Activated T-helper 9 cell treated with anti-CD3 and anti-CD28 coated beads, Interleukin-2, amount 50 U/mL, for 16 hours (primary cell): ENCODE measurements at places on chromosomes 16 and 17.
A peak's percentile ranks its signal among the peaks of the same experiment; 100 is the strongest.

DNA sequence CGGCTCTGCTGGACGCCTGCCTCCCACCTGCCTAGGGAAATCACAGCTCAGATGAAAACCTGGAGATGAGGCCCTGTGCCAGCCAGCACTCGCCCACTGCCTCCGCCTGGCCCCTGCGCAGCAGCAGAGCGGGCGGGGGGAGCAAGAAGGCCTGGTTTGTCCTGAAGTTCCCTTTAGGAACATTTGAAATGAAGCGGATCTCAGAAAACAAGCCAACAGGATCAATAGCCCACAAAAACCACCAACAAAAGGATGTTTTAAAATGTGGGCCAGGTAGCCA is 48.0 kb downstream of the RBFOX3 start:
- no peak for DNase-seq

DNA sequence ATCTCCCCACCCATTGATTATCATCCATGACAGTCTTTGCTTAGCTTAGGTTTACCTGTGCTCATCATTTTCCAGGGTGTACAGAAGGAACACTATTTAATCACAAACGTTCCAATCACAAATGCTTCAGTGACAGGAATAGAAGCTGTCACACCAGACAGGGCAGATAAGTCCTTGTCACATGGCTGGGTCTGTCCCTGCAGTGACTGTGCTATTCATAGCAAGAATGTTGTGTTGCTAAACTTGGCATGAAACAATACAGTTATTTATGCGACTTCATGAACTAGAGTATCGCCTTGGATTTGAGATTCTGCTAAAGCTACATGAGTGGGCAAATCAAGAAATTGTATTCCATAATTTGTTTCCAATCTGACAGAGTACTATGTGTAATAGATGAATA is 108.4 kb downstream of the CDH13 start:
- DNase-seq, result no peak

GRCh38 chr17:76519048-76519966 is 18.1 kb upstream of the RHBDF2 start:
- DNase-seq, result no peak

GRCh38 chr16:11473728-11474127 is 113.0 kb downstream of the LITAF start:
- no peak for DNase-seq

DNA sequence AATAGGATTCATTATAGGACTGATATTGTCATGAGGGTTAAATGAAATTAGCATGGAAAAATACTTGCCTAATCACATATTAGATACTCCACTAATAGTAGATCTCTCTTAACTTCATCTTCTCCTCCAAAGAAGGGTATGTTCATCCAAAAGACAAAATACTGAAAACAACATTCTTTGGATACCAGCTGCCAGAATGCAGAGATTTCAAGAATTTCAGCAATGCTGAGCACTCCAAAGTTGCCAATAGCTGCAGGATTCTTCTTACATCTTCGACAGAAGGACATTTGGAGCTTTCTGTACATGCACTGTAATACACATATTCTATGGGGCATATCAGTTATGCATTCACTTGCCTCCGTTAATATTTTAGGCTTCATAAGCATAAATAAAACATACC is 436.5 kb downstream of the HAPSTR1 start:
- DNase-seq, result no peak

DNA sequence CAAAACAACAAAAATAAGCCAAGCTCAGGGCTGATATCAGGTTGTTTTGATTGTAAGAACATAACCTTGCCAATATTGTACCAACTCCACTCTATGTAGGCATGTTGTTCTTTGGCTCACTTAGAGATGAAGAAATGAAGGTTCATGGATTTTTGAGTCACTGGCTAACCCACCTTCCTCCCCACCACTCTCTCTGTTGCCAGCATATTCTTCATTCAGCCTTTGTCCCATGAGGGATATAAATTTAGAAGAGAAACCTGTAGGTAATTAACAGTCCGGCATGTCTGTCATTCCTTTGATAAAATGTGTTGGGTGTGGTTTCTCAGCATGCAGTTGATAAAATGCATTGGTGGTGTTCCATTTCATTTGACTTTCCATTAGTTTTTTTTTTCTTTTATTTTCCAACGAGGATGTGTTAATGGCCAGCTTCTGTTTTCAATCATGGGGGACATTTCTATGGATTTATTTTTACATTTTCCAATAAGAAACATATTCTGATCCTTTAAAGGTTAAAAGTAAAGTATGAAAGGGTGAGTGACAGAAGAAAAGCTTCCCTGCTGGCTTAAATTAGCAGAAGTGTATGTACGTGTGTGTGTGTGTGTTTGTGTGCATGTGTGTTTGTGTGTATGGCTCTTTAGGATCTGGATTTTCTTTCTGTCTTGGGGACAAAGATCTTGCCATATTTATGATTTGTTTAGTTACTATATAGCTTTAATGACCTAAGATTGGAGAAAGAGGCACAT is 166.2 kb upstream of the KCNJ16 start:
- no peak for DNase-seq

DNA sequence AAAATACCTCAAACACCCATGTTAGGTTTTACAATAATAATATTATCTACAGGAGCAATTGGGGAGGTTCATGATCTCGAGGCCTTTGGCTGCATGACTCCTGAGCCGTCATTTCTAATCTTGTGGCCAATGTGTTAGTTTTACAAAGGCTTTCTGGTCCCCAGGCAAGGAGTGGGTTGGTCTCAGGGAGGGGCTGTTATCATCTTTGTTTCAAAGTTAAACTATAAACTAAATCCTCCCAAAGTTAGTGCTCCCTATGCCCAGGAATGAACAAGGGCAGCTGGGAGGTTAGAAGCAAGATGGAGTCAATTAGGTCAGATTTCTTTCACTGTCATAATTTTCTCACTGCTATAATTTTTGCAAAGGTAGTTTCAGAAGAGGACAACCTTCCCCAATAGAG is 9.1 kb upstream of the CCL5 start:
- DNase-seq, result no peak

GRCh38 chr17:48543854-48544348 is 1.0 kb downstream of the HOXB2 start:
- no peak for DNase-seq

DNA sequence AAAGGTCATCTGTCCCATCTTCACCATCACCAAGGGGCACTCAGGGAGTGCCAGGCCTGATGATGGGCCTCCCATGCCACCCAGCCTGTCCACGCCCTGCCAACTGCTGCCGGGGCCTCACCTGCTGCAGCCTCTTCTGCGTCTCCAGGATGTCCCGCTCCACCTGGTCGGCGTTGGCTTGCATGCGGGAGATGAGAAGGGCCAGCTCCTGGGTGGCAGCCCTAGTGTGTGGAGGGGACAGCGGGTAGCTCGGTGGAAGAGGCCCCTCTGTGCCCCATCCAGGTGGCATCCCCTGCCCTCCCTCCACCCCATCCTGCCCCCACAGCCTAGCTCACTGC is 3.2 kb downstream of the EVPL start:
- no peak for DNase-seq

- no peak for DNase-seq
Measured at GRCh38 chr17:47801176-47801765, 20.3 kb downstream of the OSBPL7 start.

GRCh38 chr16:17836868-17837602 is 366.3 kb upstream of the XYLT1 start:
- no peak for DNase-seq

GRCh38 chr17:17934806-17935205 is 37.4 kb downstream of the TOM1L2 start:
- DNase-seq, result no peak

DNA sequence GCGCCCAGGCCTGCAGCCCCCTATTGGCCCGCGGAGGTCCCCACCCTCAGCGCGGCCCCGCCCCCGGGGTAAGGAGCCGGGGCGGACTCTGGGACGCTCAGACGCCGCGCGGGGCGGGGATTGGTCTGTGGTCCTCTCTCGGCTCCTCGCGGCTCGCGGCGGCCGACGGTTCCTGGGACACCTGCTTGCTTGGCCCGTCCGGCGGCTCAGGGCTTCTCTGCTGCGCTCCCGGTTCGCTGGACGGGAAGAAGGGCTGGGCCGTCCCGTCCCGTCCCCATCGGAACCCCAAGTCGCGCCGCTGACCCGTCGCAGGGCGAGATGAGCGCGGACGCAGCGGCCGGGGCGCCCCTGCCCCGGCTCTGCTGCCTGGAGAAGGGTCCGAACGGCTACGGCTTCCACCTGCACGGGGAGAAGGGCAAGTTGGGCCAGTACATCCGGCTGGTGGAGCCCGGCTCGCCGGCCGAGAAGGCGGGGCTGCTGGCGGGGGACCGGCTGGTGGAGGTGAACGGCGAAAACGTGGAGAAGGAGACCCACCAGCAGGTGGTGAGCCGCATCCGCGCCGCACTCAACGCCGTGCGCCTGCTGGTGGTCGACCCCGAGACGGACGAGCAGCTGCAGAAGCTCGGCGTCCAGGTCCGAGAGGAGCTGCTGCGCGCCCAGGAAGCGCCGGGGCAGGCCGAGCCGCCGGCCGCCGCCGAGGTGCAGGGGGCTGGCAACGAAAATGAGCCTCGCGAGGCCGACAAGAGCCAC is at the start of gene NHERF1:
Gene NHERF1, plus strand, starts transcription at position 100 of the 750 bp plus-strand sequence. Its CDS starts 219 bp downstream, at position 319.
- peak; percentile 94 for DNase-seq

GRCh38 chr16:84574191-84574590 is 43.7 kb downstream of the COTL1 start:
- no peak for DNase-seq

DNA sequence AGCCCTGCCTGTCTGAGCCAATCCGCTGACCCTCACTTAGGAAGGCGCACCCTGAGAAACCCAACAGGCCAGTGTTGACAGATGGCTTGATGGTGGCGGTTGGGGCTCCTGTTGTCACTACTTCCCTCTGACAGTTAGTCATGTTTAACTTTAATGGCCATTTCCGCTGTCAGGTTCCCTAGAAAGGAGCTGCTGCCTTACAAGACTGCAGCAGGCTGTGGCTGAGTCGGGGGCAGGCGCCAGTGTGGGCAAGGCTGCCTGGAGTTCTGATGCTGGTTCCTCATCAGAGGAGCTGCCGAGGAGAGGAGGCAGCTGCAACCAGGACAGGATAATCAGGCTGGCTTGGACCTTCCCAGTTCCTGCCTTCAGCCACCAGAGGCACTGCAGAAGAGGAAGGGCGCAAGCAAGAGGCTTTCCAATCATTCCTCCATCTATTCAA is 223.2 kb upstream of the DYNLRB2 start:
- no peak for DNase-seq

- DNase-seq, result no peak
Measured at GRCh38 chr17:74892974-74893911, at the start of gene FADS6. TSS of gene FADS6 (minus strand) at chr17:74893633. CDS start at chr17:74893595, 38 bp downstream.

- no peak for DNase-seq
Measured at GRCh38 chr16:6193718-6194117, 1096.1 kb upstream of the EEF2KMT start.

- no peak for DNase-seq
Measured at GRCh38 chr17:42010898-42011516, 6.2 kb downstream of the DNAJC7 start.

DNA sequence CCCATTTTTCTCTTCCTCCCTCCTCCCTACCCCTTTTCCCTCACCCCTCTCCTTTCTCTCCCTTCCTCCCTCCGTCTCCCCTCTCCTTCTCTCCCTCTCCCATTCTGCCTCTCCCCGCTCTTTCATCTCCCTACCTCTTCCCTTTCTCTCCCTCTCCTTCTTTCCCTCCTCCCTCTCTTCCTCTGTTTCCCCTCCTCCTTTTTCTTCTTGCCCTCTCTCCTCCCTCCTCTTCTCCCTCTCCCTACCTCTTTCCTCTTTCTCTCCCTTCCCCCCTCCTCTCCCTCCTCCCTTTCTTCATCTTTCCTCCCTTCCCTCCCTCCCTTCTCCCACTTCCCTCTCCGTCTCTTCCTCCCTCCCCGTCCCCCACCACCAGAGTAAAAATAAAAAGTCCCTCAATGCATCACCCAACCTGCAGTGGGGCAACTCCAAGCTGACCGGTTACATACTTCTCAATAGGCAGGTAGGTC is 10.4 kb downstream of the CHD9NB start:
- no peak for DNase-seq

- DNase-seq, result no peak
Measured at GRCh38 chr16:85402910-85403692, 210.0 kb upstream of the GSE1 start.

DNA sequence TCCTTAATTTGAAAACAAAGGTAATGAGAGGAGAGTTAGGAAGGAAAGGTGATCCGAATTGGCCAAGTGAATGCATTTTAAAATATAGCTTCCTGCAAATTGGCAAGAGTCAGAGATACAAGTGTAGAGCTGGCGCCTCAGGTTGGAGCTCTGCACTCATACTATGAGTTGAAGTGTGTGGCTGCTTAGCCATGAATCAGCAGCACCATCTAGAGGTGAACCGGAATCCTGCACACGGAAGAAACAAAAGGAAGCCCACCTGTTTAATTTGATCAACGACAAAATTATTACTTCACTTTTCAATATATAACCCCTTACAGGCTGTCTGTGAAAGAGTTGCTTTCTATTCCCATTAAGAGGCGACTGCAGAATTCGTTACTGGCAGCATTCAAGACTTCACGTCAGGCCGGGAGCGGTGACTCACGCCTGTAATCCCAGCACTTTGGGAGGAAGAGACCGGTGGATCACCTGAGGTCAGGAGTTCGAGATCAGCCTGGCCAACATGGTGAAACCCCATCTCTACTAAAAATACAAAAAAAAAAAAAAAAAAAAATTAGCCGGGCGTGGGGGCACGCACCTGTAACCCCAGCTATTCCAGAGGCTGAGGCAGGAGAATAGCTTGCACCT is 1253.7 kb upstream of the CDH8 start:
- DNase-seq, result no peak

- no peak for DNase-seq
Measured at GRCh38 chr16:20851601-20852000, 45.3 kb downstream of the REXO5 start.

GRCh38 chr16:50570808-50571598 is 22.8 kb downstream of the NKD1 start:
- DNase-seq, result no peak

DNA sequence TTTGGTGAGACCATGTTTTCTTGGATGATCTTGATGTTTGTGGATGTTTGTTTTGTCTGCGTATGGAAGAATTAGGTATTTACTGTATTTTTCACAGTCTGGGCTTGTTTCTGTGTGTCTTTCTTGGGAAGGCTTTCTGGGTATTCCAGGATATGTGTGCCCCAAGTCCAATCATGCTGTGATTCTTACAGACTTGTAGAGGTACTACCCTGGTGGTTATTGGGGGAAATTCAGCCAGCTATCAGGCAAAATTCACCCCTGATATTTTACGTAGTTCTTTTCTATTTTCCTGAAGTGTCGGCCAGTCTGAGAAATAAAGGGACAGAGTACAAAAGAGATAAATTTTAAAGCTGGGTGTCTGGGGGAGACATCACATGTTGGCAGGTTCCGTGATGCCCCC is 33.4 kb upstream of the ARL4D start:
- no peak for DNase-seq

DNA sequence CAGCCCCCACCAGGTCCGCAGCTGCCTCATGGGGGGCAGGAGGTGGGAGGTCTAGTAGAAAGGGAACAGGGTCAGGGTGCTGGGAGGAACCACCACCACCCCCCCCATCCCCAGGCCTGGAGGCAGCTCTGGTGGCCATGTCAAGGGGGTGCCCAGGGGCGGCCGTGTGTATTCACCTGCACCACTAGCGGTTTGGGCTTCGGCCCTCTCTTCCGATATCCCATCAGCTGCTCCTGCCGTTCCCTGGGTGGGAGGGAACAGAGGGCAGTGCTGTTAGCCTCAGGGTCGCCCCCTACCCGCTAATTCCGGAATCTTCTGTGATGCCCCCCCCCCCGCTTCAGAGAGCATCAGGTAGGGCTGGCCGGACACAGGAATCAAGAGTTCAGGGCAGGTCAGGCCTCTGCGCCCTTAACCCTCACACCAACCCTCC is 3.8 kb downstream of the CBX4 start:
- DNase-seq, result no peak
